Frontal cortex (tissue), 4 donors: ENCODE measurements at places on chromosomes 4 and X.

- no peak for DNase-seq
Measured at GRCh38 chrX:11787564-11787963, 29.5 kb downstream of the MSL3 start.

GRCh38 chrX:2748171-2748814, 3.5 kb upstream of the XG start:
- DNase-seq, result no peak

GRCh38 chr4:37998226-37998625, 38.0 kb downstream of the PTTG2 start:
- DNase-seq, result no peak

DNA sequence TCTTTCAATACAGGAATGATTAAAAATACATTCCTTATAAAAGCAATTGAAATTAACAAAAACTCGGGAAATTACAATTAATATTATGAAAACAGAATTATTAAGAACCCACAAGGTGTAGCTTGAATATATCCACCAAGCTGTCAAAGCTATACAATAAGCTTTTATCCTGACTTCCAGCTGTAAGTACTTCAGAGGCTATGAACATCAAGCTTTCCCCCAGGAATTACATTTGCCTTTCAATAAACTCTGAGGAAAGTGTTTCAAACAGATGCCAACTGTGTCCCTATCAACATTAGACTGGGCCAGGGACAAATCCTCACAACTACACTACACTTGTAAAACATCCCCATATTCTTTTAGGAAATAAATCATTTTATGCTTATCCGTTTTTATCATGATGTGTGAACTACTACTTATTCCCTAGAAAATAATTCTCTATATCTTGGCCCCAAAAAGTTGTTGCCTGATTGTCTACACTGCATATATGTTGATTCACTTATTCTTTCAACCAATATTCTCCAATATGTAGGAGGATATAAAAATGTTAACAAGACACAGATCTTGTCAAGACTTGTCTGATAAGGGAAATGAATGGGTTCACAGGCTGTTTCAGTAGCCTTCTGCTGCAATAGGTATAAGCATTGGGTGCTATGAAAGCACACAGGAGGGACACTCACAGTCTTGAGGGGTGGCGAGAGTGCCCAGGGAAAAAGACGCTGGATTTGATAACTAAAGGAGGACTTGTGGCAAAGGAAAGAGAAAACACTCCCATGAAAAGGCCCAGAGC, 494.1 kb downstream of the CENPC start:
- DNase-seq, result no peak

DNA sequence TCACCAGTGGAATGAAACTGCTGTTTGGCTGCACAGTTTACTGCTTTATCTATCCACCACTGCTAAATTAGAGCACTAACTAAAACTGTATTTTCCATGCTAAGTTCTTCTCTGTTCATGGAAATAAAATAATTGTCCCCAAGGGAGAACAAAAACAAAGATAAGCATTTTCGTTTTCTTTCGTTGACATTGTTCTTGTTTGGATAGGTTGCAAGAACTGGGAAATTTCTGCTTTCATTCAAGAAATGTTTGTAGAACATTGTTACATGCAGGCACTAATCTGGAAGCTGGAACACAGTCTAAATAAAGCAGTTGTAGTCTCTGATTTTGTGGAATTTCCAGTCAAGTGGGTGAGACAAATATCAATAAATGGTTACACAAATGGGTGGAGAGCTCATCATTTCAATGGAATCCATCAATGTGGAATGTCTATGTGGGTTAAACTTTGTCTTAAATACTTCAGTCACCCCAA, 5.8 kb upstream of the CXCL8 start:
- no peak for DNase-seq

- no peak for DNase-seq
Measured at GRCh38 chr4:35800669-35801068, 443.6 kb downstream of the ARAP2 start.

DNA sequence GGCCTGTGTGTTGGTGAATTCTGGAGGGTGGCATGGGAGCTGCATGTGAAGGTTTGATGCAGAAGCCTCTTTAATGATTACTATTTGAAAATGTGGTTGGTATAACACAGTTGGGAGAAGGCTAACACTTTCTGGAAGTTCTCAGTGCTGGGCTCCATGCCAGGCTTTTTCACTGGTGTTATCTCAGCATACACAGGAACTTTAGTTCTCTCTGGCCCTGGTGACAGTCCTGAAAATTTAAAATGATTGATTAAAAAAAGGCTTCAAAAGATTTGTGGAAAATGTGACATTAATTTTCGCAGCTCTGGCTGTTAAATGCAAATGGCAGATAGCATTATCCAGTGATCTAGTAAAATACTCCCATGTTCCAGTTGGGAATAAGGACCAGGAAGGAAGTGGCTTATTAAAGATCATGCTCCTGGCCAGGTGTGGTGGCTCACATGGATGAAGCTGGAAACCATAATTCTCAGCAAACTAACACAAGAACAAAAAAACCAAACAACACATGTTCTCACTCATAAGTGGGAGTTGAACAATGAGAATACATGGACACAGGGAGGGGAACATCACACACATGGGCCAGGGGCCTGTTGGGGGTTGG, 36.6 kb downstream of the DIPK2B start:
- no peak for DNase-seq

DNA sequence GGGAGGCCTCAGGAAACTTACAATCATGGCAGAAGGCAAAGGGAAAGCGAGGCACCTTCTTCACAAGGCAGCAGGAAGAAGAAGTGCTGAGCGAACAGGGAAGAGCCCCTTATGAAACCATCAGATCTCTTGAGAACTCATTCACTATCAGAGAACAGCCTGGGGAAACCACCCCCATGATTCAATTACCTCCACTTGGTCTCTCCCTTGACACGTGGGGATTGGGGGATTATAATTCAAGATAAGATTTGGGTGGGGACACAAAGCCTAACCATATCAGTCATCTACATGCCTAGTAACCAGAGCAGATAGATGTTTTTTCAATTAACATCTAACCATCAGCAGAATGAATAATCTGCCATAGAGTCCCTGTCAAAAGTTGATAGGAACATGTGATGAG, 30.4 kb downstream of the FAM13A start:
- DNase-seq, result no peak
